ENCODE measurements at places on chromosomes 2 and 18.

GRCh38 chr2:62116983-62117382, 78.9 kb upstream of the B3GNT2 start:
- DNase-seq = no peak

DNA sequence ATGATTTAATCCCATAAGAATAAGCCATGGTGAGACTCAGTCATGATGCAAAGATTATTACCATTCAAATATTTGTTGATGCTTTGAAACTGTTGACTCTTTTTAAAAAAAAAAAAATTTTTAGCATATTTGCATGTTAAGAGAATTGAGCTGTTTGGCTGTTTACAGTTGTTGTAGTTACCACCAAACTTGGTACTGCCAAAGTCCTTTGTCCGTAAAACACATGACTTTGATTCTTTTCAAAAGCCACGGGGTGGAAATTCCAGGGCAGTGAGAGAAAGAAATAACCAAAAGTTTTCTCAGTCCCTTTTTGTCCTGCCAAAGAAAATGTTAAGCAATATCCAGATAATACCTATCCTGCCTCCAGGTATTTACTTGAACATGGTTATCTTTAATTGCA, 474.8 kb downstream of the METTL4 start:
- no peak for DNase-seq

GRCh38 chr2:11870584-11870983, 124.2 kb downstream of the LPIN1 start:
- no peak for DNase-seq

DNA sequence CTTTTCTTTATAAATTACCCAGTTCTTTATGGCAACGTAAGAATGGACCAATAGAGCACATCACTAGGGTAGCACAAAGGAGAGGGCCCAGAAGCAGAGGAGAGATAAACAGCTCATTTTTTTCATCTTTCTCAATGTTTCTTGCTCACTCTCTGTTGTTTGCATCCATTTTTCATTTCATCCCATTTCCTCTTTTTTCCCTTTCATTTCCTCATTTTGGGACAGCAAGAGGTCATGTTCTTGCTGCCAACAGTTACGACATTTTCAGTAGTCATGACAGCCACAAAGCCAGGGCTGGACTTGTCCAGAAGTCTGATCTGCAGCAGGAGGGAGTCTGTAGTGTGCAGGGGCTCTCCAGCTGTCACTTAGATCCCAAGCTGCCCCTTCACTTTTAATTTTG, 52.7 kb upstream of the CYP1B1 start:
- DNase-seq = no peak

GRCh38 chr2:178025551-178026185, 46.9 kb downstream of the PDE11A start:
- DNase-seq = no peak
